Stimulated activated CD8-positive, alpha-beta memory T cell treated with anti-CD3 and anti-CD28 coated beads, Interleukin-7, amount 100 ng/mL, for 4 hours (primary cell): ENCODE measurements at places on chromosomes 11 and 22.

GRCh38 chr11:16028419-16028818 is 327.9 kb downstream of the SOX6 start:
- DNase-seq, result no peak

- DNase-seq, result no peak
Measured at GRCh38 chr11:95780544-95780943, 9.0 kb downstream of the FAM76B start.

DNA sequence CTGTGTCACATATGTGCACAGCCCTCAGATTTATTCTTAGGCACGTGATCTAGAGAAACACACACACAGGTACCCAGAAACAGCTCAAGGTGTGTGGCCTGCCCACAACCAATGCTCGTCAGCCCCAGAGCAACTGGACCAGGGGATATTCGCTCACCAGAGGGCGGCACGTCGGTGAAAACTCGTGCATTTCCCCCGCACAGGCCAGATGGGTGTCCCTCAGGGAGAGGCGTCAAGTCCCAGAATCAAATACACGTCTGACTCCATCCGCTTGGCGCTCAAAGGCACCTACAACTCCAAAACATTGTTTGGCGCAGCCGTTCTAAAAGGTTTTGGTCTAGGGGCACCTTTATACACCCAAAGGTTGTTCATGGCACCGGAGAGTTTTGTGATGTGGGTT is 429.0 kb downstream of the BRD1 start:
- DNase-seq, result no peak

GRCh38 chr11:5123802-5124521 is 14.2 kb downstream of the OR52A5 start:
- DNase-seq, result peak; percentile 6

- DNase-seq, result no peak
Measured at GRCh38 chr11:79150966-79151365, 289.9 kb downstream of the TENM4 start.

DNA sequence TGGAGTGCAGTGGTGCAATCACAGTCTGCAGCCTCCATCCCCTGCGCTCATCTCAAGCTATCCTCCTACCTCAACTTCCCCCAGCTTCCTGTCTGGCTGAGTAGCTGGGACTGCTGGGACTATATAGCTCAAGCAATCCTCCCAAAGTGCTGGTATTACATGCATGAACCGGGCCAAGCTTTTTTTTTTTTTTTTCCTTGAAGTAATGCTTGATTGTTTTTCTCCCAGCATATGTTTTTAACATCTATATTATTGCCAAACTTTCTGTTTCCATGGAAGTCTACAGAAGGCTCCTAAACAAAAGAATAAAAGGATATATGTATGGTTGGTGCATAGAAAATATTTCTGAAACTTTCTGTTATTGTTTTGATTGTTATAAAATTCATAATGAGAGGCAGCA is 853.6 kb downstream of the KCNA4 start:
- DNase-seq, result no peak

GRCh38 chr11:94303966-94304958 is at the start of gene IZUMO1R:
IZUMO1R (plus strand) TSS chr11:94304580; CDS start chr11:94305637, 1,057 bp downstream.
- DNase-seq, result no peak

DNA sequence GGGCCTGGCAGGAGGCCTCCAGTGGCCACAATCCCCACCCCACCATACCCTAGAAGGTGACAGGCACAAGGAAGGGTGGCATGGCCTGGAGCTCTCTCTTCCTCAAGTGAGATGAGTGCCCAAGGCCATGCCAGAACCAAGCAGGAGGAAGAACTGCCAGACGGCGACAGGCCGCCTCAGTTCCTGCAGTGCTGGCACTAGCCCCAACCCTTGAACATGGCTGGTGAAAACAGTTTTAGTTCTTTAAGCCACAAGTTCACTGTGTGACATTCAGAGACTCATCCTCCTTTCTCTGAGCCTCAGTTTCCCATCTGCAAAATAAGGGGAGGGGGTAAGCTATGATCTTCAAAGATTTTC is 9.8 kb downstream of the CHRDL2 start:
- no peak for DNase-seq

- no peak for DNase-seq
Measured at GRCh38 chr11:76662656-76663485, 7.7 kb downstream of the LRRC32 start.

DNA sequence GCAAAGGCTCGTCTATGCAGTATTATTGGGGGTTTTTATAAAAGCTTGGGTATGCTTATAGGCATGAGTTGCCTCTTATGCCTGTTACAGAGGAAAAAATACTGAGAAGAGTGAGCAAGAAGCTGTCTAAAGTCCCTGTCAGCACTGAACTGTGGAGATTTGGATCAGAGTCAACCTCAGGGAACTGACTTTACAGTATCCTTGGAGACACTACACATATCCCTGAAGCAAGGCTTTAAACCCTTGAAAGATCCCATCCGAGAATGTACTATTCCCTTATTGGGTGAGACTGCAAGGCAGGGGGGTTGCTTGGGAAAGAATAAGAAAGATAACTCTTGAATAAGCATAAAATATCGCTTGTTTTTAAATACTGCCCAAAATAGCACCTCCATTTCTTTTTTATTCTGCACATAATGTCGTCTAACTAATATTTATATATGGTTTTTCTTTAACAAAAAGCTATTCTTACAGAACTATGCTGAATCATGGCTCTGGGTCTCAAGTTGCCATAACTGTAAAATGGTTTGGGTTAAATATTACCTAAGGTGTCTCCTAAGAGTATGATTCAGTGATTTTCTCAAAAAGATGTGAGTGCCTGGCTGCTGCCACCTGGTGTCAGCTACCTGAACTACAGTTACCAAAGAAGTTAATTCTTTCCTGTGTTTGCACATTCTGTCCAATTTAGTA is 1062.8 kb downstream of the DLG2 start:
- no peak for DNase-seq

DNA sequence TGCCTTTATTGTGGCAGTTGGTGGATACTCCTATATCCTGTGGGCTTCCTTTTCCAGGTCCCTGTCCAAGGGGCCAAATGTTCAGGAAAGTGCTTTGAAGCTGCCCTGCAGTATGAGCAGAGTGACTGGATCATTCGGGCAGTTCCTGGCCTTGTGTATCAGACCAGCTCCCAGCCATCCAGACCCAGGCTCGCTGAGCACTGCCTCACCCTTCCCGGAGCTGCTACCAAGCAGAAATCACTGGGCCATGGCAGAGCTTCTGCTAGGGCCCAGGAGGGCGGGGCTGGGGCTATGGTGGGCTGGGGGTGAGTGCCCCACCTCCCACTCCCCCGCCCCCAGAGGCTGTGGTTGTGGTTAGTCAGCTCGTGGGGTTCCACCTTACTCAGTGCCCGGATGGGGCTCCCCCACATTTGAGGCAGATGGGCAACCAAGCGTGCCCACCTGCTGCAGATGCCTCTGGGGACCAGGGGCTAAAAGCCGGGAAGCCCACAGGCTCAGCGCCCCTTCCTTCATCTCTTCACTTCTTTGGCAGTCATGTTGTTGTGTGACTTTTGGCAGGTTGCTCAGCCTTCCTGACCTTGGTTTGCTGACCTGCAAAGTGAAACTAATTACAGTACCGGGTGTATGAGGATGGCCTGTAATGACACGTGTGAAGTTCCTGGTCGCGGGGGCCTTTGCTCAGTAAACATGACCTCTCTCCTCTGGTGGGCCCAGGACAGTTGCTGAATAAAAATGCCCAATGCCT is 2.1 kb upstream of the LRRC32 start:
- DNase-seq, result peak; percentile 42

DNA sequence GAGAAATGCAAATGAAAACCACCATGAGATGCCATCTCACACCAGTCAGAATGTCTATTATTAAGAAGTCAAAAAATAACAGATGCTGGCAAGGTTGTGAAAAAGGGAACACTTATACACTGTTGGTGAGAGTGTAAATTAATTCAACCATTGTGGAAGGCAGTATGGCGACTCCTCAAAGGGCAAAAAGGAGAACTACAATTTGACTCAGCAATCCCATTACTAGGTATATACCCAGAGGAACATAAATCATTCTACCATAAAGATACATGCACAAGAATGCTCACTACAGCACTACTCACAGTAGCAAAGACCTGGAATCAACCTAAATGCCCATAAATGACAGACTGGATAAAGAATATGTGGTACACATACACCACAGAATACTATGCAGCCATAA is 161.1 kb upstream of the PDGFD start:
- no peak for DNase-seq

GRCh38 chr22:22704156-22704946 is 59.9 kb downstream of the GGTLC2 start:
- DNase-seq, result no peak

GRCh38 chr11:129237880-129238638 is 45.9 kb upstream of the ARHGAP32 start:
- DNase-seq, result no peak

- DNase-seq, result no peak
Measured at GRCh38 chr11:102293873-102294601, 23.2 kb upstream of the BIRC3 start.

DNA sequence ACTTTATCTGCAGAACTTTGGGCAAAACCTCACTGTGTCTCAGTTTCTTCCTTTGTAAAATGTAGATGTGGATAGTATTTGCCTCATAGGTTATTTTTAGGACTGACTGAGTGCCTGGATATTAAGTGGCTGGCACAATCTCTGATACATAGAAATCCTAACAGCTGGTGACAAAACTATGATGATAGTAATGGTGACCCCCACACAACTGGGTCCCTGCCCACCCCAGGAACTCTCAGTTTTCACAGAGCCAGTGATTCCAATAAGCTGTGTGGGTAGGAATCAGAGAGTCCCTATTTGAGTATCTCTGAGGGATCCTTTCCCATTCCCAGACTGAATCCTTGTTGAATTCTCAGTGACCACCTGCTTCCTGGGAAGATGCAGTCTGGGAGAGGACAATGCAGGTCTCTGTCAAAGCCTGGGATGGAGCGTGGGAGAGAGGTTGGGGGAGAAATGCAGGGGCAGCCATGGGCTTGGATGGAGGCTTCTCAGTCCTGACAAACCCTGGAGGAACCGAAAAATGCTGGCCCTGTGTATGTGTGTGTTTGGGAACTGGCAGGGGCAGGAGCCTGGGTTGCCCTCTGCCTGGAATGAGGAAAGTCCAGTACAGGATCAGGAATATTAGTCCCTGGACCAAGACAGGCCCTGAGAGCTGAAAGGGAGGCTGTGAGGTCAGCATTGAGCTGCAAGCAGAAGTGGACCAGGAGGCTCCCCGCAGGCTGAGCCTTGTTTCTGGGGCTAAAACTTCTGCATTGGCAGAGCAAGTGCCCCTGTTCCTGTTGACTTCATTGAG is 6.1 kb upstream of the P2RY6 start:
- no peak for DNase-seq

DNA sequence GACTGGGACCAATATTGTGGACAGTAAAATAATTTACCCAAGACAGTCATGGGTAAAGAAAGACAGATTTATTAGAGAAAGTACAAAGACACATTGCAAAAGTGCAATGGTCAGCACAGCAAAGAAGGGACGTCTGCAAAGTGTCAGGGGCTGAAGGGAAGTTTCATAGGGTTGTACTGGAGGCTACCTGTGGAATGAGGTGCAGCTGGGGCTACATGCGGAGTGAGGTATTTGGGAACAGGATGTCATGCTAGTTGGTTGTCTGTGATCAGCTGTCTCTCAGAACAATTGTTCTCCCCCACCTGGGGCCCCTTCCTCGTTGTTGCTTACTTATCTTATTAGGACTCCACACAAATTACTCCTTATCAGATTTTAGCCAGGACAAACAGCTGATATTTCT is 11.4 kb upstream of the APOL3 start:
- DNase-seq, result no peak

DNA sequence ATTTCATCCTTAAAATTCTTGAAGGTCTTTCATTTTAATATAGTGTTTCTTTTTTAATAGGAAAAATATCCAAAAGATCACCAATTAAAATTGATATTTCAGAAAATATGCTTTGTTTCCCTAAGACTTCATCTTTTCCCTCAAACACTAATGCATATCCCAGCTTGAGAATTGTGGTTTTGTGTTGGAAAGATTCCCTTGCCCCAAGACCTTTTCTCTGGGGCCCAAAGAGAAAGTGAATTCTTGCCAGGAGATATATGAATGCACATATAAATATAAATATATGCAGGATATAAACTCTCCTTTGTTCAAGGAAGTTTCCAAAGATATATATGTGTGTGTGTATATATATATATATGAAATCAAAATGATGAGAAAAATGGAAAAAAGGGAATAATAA is 241.2 kb downstream of the FAM76B start:
- DNase-seq, result no peak

DNA sequence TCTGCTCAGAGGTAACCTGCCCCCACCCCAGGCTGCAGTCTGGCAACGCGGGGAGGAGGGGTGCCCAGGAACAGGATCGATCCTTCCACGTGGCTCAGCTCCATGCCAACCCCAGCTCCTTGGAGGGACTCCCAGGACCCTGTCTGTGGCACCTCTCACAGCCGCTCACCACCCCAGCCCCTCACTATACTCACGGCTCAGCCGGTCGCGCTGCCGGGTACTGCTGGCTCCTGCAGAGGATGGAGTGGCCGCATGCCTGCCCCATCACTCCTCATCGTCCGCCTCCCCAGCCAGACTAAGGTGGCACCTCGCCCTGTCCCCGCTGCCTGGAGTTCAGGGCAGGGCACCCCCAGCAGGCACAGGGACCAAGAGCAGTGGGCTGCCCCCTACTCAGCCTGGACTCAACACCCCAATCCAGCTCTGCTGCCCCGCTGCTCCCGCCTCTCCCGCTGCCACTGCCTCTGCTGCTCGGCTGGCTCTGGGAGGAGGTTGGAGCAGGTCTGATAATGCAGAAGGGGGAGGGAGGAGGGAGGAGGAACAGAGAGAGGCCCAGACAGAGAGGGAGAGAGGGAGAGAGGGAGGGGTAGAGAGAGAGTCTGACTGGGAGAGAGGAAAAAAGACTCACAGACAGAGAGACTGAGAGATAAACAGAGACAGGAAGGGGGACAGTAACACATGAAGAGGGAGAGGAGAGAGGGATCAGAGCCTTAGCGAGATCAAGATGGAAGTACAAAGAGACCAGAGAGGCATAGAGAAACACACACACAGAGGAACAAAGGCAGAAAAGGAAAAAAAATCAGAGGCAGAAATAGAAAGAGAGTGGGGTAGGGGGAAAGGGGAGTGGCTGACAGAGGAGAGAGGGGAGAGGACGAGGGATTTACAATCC is at the start of gene PDE2A:
Gene PDE2A (minus strand): TSS at position 480 of the 886 bp plus-strand sequence. CDS start 215 bp downstream, at position 265.
- no peak for DNase-seq

DNA sequence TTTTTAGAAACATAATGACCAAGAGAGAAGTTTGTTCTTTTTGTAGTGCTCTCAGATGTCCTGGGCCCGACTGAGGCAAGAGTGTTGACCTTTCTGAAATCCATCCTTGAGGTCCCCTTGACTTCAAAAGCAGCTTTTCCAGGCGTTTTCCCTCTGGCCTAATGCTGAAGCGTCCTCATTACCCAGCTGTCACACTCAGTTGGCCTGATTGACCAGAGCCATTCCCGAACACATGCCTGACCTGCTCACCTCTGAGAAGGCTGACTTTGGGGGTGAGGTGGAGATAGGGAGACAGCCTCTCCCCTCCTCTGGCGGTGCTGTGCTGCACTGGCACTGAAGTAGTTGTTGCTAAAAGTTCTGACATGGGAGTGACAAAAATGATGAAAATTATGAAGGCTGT is 66.9 kb downstream of the ALX4 start:
- DNase-seq, result no peak

- DNase-seq, result no peak
Measured at GRCh38 chr11:76621868-76622267, 48.7 kb downstream of the LRRC32 start.
